Bronchial epithelial cell (primary cell): ENCODE measurements at places on chromosomes 16 and 17. TPM values are rescaled to one million over a fixed set of nuclear protein-coding genes. Genes with fewer than 3 reads are reported as not detected.
A peak's percentile ranks its signal among the peaks of the same experiment; 100 is the strongest.

- DNase-seq: peak; percentile 46
Measured at GRCh38 chr17:57876866-57877237, 27.0 kb upstream of the MRPS23 start.

DNA sequence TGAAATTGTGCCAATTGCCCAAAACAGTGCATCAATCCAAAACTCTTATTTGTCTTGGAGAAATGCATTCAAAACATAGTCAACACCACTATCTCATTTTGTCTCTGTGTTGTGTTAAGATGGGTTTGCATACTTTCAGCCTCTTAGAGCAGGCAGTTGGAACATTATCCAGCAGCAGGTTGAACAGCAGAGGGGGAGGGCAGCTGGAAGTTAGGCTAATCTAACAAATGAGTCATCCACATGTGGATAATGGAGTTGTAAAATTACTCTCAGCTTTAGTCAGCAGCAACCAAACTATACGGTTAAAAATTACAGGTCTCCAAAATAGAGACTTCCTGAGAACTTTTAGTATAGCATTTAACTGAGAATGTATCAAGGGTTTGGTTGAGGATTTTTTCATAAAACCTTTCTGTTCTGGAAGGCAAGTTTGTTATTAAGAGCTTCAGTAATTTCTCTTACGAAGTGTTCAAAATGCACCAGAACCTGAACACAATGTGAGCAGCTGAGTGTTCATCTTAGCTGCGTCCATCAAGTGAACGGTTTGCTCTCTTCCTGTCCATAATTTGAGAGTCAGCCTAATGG, 46.3 kb downstream of the PRKCA start:
- peak; percentile 80 for DNase-seq

DNA sequence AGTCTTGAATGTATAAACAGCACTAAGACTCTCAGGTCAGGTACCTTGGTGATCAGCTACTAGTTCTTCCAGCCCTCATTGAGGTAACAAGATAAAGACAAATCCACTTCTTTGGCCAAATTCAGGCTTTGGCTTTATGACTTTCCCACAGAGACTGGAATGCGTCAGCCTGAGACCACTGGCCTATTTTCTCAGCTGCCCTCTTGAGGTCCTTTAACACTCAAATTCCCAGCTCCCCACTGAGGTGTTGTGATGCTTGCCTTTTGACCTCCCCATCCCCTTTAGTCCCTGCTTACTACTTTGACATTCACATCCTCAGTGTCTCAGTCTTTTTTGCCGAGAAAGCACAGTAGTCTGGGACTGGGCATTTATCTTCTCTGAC, 10.6 kb downstream of the TNFAIP1 start:
- no peak for DNase-seq

The KRTAP9-4 gene
- not detected in 2 replicates for total RNA-seq

- DNase-seq: no peak
Measured at GRCh38 chr17:29572691-29573557, 4.4 kb downstream of the TP53I13 start.

The PLK1 gene
- total RNA-seq: 1.0 and 1.3 TPM in 2 replicates

GRCh38 chr16:31167315-31167714, 12.6 kb upstream of the FUS start:
- DNase-seq: no peak

The RAB26 gene
- 0.26 and 0.90 TPM in 2 replicates for total RNA-seq

The ANTKMT gene
- total RNA-seq: 23.3 and 35.0 TPM in 2 replicates

GRCh38 chr17:73365301-73365874, 53.6 kb upstream of the CDC42EP4 start:
- no peak for DNase-seq

- DNase-seq: peak; percentile 24
Measured at GRCh38 chr17:34299027-34299426, 13.5 kb downstream of the CCL11 start.

- no peak for DNase-seq
Measured at GRCh38 chr17:67628580-67629013, 89.1 kb upstream of the NOL11 start.

DNA sequence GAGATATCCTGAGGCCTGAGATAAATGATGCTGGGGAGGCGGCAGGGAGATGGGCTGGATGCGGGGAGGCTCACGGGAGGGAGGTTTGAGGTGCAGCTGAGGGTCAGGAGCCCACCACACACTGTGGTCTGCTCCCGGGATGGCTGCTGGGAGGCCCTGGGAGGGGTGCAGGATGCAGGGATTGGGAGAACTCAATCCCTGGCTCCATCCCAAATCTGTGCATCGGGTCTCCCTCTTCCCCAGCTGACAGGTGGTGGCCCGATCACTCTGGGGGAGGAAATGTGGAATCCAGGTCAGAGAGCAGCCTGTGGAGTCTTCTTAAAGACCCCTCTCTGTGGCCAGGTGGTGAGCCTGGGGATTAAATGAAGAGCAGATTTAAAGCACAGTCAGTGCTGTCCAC, 12.0 kb downstream of the PHB1 start:
- no peak for DNase-seq
